ENCODE measurements at places on chromosomes 7 and 10.

- no peak for DNase-seq
These were observed 10.5 kb upstream of the TRIM24 start for GRCh38 chr7:138449580-138449979.

- no peak for DNase-seq
These were observed 97.3 kb upstream of the STK17A start for GRCh38 chr7:43485580-43485979.

DNA sequence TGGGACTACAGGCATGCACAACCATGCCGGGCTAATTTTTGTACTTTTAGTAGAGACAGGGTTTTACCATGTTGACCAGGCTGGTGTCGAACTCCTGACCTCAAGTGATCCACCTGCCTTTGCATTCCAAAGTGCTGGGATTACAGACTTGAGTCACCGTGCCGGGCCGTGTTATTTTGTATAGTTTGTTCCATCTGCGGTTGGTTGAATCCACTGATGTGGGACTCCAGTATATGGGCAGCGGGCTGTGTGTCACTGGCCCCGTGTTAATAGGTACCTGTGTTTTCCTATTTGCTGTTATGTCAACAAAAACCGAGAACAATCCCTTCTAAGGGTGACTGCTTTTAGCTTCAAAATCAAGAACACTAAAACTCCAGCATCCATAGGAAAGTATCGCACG is 297.6 kb upstream of the PITRM1 start:
- DNase-seq: no peak

- DNase-seq: no peak
These were observed 88.2 kb downstream of the CD36 start for GRCh38 chr7:80726666-80727065.

DNA sequence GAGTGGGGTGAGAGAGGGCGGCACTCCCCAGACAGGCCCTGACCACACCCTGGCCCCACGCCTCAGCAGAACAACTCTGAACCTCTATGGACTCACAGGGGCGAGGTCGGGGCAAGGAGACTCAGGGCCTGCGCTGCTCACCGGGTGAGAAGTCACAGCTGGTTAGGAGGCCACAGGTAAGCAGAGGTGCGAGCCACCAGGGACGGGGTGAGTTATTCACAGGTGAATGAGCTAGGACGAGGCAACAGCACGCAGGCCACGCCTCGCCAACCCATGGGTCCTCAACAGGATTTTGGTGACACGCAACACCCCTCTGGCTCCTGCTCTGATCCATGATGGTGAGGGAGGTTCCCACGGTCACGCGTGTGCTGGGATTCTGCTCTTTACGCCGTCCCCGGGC is 202.5 kb downstream of the ADARB2 start:
- no peak for DNase-seq

GRCh38 chr7:22633954-22634474 is 93.0 kb upstream of the IL6 start:
- DNase-seq: no peak

DNA sequence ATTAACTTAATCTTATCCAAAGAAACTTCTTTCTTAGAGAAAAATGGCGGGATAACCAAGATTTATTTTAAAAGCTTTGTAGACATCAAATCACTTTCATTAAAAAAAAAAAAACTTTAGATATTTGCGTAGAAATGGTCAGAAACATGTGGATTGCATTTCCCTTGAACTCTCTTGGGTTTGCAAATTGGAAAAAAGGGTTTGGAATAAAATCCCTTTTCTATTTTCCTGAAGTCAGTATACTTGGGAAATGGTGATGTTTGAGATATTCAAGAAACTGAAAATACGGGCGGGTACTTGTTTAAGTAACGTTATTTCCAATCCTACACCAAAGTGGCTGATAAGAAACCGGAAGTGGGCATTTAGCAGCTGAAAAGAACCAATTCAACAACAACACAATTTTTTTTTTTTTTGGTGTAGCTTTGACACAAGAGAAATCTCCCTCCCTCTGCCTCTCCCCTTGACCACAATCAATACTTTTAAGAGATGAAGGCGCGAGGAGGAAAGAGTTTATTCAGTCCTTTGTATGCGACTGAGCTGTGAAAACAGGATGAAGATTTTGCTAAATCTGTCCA is 13.7 kb upstream of the GFRA1 start:
- DNase-seq: no peak

GRCh38 chr7:108735814-108736213 is 166.1 kb downstream of the DNAJB9 start:
- no peak for DNase-seq

DNA sequence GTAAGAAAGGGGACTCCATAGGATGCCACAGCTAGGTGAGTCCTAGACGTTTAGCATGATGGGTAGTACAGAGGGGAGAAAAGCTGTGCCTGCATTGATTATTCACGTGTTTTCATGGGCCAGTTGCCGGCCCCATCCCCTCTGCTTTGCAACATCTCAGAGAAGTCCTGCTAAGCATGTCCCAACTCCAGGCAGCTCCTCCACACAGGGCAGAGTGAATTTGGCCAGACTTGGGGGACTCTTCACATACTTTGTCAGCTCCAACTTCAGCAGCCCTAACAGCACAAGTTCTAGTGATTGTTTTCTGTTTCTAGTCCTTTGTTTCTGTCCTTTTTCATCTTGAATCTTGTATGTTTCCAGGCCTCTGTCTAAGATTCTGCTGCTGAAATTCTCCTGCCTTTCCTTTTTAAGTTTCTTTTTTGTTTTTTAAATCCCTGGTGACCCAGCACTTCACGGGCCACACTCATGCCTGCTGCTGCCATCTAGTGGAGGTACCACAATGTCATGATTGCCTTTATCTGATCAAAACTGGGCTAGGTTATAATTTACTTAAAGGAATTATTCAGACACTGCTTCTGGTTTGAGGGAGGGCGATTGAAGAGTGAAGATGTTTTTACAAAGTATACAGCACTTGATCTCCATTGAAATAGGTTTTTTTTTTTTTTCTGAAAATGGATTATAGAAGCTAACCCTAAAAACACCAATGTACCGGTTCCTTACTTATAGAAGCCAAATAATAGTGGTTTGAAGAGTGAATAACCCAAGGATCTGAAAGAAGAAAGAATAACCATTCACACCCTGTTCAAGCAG is 276.9 kb downstream of the CSTF2T start:
- peak; percentile 73 for DNase-seq

DNA sequence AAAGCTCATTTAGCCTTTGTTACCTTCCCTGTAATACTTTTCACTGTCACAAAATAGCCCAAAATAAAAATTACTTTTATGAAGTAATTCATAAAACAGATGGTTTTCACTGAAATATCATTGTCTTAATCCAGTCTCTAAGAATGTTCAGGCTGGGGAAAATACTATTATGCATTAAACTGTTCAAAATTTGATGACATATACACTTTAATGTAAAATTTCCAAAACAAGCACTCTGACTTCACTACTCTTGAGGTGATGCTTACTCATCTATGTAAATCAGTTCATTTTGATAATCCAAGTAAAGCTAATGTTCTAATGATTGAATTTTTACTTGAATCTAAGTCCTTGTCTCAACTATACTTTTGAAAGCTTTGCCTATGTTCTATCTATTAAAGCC is 127.9 kb downstream of the KMT2C start:
- DNase-seq: no peak

GRCh38 chr7:150974468-150975391 is 3.4 kb downstream of the KCNH2 start:
- DNase-seq: no peak

DNA sequence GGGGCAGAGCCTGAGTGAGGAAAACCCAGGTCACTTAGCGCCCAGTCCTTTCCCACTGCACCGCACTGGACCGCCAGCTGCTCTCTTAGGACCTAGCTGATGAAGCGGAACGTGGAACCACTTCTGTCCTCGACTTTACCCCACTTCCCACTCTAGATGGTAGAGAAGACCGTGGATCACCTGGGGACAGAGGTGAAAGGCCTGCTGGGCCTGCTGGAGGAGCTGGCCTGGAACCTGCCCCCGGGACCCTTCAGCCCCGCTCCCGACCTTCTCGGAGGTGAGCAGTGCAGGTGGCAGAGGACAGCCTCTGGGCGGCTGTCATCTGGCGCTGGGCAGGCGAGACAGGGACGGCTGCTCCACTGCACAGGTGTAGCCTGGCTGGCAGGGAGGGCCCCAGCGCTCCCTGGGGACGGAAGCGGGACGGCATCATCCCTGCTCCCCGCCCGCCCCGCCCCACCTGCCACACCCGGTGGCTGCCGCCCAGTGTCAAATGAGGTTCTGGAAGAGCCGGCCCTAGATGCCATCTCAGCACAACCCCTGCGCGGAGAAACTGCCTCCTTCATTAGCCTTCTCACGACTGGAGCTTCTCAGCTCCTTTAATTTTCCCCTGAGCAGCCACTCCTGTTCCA is 11.7 kb downstream of the PLAC9 start:
- no peak for DNase-seq

Measured in umbilical cord (tissue), 2 donors.